ENCODE measurements at places on chromosomes 1 and 21.

- DNase-seq, result no peak
These were observed 180.6 kb upstream of the C1orf105 start for GRCh38 chr1:172239901-172240300.

- DNase-seq, result no peak
These were observed 190.6 kb upstream of the SAMSN1 start for GRCh38 chr21:14736672-14737071.

DNA sequence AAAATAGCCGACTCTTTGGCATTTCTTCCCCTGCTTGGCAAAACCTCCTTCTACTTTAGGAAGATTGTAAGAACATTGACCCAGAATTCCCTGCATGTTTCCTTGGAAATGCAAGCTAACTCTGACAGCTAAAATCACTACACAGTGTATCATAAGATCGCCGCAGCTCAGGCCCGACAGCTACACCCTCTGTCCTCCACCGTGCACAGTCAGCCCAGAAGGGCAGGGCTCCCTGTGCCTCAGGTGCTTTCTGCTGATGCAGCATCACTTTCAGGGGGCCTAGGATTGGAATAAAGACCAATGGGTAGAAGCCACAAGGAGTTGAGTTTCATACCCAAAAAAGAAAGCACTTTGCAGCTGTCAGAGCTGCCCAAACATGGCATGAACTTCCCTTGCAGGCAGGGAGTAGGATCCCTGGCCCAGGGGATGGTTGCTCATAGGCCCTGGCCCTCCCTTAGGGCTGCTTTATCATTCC, 145.3 kb downstream of the SEC16B start:
- no peak for DNase-seq

DNA sequence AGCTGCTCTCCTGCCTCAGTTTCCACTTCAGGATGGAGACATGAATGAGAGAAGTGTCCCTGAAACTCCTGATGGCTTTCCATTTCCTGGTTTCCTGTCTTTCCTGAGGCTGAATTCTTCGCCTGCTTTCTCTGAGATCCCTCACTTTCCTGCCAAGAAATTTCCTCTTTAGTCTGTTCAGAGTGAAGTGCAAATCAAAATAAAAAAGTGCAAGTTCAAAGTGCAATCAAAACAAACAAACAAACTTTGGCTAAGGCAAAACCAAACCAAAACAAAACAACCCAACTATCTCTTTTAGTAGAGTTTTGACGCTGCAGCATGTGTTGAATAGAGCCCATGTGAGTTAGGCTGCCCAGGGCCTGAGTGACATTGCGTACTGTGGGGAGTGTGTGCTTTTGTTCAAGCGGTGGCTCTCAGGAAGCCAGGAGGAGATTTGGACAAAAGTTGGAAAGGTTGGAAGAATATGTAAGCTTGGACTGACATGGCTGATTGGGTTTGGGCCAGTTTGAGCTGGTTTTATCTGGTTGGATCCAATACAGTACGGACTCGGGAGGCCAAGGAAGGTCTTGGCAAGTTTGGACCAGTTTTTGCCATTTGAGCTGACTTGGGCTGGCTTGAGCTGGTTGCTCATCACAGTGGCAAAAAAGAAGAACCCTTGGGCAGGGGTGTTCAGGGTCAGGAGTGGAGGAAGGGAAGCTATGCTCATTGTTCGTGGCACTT, 61.1 kb upstream of the TINAGL1 start:
- no peak for DNase-seq

DNA sequence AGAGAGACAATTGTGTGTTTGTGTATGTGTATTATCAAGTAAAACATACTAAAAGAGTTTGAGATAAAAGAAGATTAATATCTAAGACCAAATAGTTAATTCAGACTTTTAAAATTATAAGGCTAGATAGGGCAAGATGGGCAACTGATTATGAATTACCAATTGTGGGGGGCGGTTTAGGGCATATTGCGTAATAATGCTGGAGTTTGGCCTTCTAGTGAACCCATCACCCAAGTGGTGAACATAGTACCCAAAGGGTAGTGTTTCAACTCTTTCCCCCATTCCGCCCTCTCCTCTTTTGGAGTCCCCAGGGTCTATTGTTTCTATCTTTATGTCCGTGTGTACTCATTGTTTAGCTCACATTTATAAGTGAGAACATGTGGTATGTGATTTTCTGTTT, 55.4 kb downstream of the FRRS1 start:
- no peak for DNase-seq

DNA sequence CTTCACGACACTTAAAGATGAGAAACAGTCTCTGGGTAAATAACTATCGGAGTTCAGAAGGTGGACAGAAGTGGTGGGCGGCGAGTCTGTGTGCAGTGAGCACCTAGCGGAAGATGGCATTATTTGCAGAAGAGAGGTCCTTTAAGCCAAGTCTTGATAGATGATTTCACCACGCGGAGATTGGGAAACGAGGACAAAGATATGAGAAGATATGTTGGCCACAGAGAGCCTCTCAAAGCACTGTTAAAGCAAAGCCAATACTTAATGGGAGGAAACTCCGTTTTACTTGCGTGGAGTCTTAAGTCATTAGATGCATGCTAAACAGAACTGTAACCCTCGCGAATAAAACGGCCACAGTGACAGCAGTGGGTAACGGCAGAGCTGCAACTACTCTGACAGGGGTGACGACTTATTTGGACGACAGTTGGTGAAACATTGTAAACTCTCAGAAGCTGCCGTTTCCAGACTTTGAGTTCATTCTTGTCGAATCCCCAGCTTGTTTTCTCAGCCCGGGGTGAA, 577 bp upstream of the CEP350 start:
- no peak for DNase-seq

GRCh38 chr1:241658081-241658793, 6.2 kb downstream of the WDR64 start:
- DNase-seq, result no peak

DNA sequence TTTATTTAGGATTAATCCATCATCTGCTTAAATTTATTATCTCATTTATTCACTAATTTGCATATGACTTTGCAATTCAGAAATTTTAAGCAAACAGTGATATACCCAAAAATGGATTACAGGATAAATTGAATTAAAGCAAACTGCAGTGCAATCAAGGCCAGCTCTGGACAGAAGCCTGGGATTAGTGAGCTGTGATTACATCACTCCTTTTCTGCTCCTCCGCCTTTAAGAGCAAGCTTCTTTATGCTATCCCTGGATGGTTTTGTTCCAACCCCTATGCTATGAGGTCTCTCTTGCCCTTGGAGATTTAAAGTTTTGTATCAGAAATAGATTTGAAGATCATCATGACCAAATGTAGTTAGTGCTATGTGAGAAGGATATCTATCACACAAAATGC, 32.6 kb downstream of the GPR52 start:
- no peak for DNase-seq

DNA sequence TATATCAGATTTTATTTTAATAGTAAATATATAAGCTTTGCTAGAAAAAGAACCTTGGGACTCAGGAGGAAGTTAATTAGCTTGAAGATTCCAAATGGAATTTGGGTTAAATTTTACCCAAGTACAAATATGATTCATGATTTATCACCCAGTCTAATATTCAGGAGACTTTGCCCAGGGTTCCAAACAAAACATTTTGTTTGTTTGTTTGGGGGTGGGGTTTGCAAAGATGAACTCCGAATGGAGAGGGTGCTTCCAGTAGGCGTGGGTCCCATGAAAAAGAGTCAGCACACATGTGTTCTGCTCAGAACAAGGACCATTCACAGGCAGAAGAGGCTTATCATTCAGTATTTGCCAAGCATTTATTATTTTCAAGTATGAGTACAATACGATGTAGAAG, 23.5 kb downstream of the KCNT2 start:
- no peak for DNase-seq

DNA sequence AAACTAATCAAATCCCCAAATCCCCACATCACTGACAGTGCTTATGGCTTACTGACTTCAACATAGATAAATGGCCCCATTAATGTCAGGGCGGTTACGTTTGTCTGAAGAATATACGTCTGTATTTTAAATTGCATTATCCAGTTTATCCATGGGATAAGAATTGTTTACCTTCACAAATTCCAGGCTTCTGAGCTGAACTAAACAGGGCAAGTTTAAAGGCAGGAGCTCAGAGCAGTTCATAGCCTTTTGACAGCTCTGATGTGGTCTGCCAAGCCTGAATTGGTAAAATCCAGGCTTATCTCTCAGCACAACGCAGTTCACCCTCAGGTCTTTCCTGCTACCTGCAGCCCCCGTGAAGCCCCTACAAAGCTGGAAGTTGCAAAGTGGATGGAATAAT, 79.5 kb upstream of the GREM2 start:
- DNase-seq, result no peak

DNA sequence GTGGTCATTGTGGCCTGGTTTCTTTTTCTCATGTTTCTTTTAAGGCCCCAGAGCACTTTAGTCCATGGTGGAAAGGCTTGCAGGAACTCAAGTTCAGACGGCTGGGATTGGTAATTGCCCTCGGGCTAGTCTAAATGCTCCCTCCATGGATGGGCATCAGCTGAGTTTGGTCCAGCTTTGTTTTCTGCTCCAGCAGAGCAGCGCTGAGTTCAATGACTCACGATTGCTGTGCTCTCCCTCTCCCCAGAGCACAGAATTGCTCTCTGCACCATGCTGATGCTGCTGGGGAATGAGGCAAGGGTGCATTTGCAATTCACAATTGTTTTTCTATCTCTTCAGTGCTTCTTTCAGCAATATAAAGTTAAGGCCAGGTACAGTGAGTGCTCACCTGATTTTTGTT, 1.8 kb upstream of the OR2T6 start:
- DNase-seq, result no peak

DNA sequence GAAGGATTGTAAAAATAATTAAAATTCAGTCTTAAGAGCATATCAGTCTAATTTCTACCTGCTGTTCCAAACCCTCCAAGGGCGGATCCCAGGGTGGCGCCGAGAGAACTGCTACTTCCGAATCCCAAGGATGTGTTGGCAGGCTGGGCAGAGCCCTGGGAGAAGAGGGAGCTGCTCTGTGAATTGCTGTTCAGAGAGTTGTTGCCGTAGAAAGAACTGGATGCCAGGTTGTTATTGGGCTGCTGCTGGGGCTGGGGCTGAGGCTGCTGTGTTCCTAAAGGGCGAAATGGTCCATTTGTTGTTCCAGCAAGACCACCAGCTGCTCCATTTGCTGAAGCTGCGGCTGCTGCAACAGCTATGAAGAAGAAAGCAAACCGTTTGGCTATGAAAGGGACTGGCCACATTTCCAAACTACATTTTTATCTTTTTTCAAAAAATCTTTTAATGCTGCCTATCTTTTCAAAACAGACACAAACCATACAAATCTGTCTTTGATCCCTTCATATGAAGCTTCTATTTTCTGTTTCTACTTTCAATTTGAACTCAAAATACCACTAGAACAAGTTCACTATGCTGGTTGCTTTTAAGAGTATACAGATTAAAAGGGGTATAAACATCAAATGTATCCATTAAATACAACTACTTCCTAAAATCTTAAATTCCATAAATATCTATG, 57.5 kb upstream of the SDC3 start:
- no peak for DNase-seq

DNA sequence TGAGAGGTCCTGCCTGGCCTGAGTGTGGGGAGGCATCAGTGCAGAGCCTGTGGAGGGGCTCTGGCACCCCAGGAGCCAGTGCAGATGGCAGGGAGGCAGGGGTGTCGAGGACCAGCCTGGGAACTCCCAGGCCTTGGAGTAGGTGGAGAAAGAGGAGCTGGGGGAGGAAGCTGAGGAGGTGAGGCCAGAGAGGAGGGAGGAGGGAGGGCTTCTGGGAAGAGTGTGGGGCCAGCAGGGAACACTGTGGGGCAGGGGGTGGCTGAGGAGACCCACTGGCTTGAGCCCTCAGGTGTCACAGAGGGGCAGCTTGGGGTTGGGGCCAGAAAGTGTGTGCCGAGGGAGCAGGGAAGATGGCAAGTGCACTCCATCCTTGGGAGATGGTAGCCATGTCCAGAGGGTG, 3.8 kb downstream of the COQ8A start:
- DNase-seq, result no peak

DNA sequence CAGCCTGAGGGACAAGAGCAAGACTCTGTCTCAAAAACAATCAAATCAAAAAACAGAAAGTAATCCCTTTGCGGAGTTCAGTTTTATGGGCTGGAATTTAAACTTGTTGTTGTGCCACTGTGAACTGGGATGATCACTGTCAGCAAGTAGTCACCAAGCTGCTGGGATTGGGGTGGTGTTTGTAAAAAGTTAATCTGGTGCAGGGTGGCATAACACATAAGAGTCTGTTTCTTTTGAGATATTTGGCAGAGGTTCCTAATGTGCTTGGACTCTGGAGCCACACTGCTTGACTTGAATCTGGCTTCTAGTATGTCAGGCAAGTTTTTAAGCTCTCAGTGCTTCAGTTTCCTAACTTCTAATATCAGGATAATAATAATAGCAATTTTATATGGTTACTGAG, 6.6 kb downstream of the CLIC4 start:
- no peak for DNase-seq

DNA sequence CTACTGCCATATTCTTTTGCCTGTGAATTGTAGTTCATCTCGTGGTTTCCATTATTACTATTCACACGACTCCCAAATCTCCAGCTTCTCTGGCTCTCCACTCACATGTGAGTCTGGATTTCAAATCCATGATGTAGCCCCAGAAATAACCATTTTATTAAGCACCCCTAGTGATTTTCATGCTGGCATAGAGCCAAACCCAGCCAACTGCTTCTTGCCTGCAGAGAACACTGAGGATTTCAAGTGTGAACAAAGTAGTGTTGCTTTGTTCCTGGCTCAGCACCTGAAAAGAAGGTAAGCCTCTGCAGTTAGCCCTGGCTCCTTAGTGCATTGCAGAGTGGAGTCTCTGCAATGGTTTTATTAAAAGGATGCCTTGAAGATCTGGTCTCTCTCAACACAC, 25.9 kb downstream of the UTP25 start:
- no peak for DNase-seq

GRCh38 chr21:42026082-42026435, 15.9 kb upstream of the ZBTB21 start:
- DNase-seq, result no peak

GRCh38 chr1:168834225-168834872, 105.3 kb upstream of the DPT start:
- DNase-seq, result no peak

GRCh38 chr1:17792421-17792820, 37.3 kb downstream of the ACTL8 start:
- DNase-seq, result no peak

GRCh38 chr1:89739013-89739843, 81.6 kb upstream of the LRRC8D start:
- DNase-seq, result no peak

Measured in NCI-H1436 treated with DMSO at 0.1 percent for 48 hours (cell line).